Small intestine (tissue), 16 donors: ENCODE measurements at places on chromosomes 3 and 15.
A peak's percentile ranks its signal among the peaks of the same experiment; 100 is the strongest.

DNA sequence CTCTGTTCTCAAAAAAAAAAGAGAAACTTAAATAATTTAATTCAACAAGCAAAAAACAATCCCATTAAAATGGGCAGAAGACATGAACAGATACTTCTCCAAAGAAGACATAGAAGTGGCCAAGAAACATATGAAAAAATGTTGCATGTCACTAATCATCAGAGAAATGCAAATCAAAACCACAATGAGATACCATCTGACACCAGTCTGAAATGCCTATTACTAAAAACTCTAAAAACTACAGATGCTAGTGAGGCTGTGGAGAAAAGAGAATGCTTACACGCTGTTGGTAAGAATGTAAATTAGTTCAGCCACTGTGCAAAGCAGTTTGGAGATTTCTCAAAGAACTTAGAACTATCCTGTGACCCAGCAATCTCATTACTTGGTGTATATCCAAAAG lies 382.9 kb downstream of the OTOL1 start:
- DNase-seq = no peak

- DNase-seq = no peak
These were observed 7.0 kb downstream of the DNAJB11 start for GRCh38 chr3:186577521-186577920.

- DNase-seq = no peak
These were observed 23.0 kb upstream of the RETNLB start for GRCh38 chr3:108780235-108780634.

GRCh38 chr15:41022487-41023090 lies 69.3 kb downstream of the CHAC1 start:
- peak; percentile 36 for DNase-seq

GRCh38 chr3:17974206-17974841 lies 231.9 kb upstream of the TBC1D5 start:
- DNase-seq = peak; percentile 11

GRCh38 chr15:101070502-101071273 lies 151.5 kb downstream of the LRRK1 start:
- no peak for DNase-seq

DNA sequence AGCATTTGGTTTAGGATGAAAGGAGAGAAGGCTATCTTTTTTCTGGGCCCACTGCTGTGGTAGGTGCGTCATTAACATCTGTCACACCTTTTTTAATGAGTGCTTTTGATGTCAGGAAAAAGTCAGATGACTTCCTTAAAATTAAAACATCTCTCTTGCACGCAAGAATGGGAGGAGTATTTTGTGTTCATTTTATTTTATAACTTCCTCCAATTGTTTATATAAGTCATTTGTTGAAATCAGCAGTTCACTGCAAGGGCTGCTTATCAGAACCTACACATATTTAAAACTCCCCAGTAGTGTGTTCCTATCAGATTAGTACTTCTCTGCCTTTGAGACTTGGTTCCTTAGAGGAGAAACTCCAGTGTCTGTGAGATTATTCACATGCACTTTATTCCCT lies 143.8 kb downstream of the NEO1 start:
- no peak for DNase-seq
